Skeletal muscle cell (primary cell): ENCODE measurements at places on chromosomes 12 and 14.

- no peak for DNase-seq
Measured at GRCh38 chr12:106019144-106019543, 119.6 kb downstream of the NUAK1 start.

GRCh38 chr12:19847294-19848059 is 408.2 kb downstream of the AEBP2 start:
- no peak for DNase-seq

DNA sequence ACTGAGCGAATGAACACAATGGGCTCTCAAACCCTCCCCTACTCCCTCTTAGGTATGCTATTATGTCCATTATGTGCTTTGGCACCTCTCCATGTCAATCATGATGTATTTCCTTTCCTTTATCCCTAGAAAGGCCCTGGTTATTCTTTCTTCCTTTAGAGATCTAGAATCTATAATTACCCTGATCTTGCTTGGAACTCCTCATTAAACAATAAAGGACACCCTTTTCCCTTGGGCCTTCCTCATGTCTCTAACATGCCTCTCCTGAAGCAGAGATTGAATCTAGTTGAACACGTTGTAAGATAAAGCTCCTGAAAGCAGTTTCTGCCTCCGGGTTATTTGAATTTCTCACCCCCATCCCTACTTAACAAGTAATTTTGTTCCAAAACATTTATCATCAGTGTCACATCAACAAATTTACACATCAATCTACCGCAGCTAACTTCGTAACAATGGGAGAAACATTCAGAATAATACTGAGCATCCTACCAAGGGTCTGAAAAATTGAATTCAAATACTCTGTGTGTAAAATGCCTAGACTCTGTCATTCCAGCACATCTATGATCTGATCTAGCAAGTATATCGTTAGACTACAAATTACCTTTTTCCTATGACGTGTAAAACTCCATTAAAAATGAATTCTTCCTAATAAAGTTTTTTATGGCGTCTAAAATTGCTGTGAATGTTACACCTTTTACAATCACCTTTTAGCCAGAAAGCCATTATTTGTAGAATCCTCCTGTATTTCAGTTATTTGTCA is 5.4 kb downstream of the USP44 start:
- no peak for DNase-seq

- peak; percentile 76 for DNase-seq
Measured at GRCh38 chr12:1527789-1528188, 66.6 kb downstream of the FBXL14 start.

GRCh38 chr12:97493731-97494130 is 31.1 kb downstream of the RMST start:
- no peak for DNase-seq

DNA sequence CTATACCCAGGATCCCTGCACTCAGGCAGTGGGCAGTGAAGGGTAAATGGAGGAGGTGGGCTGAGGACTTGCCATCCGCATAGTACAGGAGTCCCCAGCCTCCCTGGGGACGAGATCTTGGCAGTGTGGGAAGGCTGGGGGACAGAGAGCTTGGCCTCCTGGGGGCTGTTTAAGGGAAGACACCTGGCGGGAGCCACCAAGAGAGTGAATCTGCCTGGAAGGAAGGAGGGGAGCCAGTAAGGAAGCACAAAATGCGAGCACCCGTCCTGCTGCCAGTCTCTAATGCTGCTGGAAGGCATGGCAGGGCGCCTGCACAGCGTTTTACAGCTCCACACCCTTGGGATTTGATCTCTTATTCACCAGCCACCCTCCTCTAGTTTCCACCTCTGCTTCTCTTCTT is 7.4 kb upstream of the KRT2 start:
- no peak for DNase-seq

- no peak for DNase-seq
Measured at GRCh38 chr12:5072311-5072710, 28.6 kb downstream of the KCNA5 start.

DNA sequence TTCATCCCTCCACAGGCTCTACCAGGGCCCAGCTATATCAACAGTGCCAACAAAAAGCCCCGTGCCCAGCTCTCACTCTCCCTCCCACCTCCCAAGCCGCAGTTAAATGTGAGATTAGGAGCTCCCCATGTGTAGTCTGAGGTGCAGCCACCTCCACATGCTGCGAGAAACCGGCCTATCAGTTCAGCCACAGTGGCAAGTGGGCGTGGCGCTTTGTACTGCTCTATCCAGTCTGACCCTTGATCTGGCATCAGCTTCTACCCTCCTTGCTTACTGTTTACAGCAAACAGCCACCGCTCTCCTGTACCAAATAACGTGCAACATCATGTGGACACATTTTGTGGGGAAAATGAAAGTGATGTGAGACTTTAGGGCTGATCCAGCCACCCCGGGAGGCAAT is 1.7 kb downstream of the PLEK2 start:
- no peak for DNase-seq

- no peak for DNase-seq
Measured at GRCh38 chr12:94862421-94862820, 141.1 kb downstream of the NDUFA12 start.

DNA sequence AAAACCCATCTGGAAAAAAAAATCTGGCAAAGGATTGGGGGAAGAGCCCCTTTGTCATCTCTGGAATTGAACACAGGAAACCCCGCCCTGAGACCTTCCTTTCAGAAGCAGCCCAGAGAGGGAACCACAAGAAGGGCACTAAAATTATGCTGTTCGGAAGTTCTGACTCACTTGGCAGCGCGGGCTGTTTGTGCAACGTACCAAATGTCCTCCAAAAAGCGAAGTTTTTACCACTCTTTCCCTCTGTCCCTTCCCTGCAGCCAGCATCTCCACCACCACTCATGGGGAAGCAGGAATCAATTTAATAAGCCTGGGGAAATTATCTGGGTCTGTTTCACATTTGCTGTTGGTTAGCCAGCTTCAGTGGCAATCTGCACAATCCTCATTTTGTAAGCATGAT is 3.2 kb upstream of the SYNE3 start:
- DNase-seq: no peak

DNA sequence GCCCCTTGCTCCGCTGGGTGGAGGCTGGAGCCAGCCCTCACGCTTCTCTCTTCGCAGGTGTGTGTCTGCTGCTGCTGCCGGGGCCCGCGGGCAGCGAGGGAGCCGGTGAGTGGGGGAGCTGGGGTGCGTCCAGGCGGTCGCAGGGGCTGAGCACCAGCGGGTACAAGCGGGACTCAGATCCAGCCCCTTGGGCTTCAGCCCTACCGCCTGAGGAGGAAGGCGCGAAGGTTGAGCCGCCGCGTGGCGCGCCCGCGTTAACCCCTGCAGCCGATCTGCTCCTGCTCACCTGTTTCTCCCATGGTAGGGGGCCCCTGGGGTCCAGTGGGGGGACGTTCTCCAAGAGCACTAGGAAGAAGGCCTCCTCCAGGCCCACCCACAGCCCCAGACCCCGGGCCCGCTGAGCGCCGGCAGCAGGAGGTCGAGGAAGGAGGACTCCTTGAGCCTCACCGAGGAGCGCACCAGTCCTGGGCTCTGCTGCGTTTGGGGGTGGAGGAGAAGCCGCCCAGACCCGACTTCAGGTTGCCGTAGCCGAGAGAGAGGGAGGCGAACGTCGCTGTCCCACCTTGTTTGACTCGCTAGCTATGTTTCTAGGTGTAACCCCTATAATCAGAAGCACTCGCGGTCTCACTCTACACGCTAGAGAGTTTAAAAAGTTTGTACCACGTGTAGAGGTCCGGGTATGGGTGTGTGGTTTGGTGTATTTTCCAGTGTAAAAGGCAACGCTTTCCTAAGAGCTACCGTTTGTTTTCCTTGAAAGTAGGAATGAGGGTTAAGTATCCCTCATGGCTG is 834 bp downstream of the COCH start:
- DNase-seq: no peak

DNA sequence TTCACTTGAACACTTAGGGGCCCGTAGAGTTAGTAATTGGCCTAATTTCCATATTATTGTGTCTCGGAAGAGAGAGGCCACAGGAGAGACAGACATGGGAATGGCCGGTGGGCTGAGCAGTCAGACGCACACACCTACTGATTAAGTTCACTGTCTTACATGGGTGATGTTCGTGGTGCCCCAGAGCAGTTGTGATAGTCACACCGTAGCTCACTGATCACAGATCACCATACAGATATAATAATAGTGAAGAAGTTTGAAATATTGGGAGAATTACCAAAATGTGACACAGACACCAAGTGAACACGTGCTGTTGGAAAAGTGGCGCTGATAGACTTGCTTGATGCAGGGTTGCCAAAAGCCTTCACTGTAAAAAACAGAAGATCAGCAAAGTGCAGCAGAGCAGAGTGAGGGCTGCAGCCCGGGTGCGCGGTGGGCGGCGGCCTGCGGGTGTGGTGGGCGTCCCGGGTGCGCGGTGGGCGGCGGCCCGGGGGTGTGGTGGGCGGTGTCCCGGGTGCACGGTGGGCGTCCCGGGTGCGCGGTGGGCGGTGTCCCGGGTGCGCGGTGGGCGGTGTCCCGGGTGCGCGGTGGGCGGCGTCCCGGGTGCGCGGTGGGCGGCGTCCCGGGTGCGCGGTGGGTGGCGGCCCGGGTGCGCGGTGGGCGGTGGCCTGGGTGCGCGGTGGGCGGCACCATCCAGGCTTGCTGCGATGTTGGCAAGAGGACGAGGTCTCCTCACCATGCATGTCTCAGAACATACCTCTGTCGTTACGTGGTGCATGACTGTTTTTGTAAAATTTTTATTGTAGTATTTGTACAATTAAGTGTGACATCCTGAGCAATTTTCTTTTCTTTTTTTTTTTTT is 34.3 kb upstream of the TEX22 start:
- no peak for DNase-seq

DNA sequence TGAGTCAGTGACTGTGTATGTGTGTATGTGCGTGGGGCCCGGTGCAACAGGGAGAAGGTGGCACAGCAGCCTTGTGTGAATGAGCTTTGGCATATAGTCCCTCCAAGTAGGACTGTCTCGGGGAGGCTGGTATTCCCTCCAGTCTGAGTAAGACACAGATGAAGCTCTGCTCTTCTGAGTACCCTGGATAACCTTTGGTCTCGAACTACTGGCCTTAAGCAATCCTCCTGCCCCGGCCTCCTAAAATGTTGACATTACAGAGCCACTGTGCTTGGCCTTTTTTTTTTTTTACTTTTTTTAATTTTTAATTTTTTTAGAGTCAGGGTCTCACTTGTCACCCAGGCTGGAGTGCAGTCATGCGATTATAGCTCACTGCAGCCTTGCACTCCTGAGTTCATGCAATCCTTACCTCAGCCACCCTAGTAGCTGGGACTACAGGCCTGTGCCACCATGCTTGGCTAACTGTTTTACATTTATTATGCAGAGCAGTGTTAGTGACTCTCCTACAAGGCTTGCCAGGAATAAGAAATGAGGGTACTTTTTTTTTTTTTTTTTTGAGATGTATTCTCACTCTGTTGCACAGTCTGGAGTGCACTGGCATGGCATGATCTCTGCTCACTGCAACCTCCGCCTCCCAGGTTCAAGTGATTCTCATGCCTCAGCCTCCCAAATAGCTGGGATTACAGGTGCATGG is 9.4 kb upstream of the DAZAP2 start:
- DNase-seq: no peak

DNA sequence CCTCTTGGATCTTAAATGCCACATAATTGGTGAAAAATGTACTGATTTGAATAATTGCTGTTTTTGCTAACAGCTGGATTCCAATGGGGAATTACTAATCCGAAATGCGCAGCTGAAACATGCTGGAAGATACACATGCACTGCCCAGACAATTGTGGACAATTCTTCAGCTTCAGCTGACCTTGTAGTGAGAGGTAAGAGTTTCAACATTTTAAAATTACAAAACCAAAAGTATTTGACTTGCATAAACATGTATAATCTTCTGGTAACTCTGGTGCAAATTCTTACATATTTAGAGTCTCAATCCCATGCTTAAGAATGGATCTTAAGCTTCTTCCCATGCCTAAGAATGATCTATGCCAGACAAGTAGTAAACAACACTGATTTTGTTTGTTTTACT is 229.1 kb upstream of the PDZRN4 start:
- no peak for DNase-seq

GRCh38 chr14:55152052-55152753 is 23.2 kb downstream of the LGALS3 start:
- no peak for DNase-seq

- DNase-seq: no peak
Measured at GRCh38 chr12:63149909-63150712, 890 bp downstream of the AVPR1A start.

GRCh38 chr14:71408362-71409030 is 501.2 kb downstream of the PCNX1 start:
- no peak for DNase-seq

GRCh38 chr12:129337413-129337812 is 484.1 kb downstream of the GLT1D1 start:
- DNase-seq: no peak

DNA sequence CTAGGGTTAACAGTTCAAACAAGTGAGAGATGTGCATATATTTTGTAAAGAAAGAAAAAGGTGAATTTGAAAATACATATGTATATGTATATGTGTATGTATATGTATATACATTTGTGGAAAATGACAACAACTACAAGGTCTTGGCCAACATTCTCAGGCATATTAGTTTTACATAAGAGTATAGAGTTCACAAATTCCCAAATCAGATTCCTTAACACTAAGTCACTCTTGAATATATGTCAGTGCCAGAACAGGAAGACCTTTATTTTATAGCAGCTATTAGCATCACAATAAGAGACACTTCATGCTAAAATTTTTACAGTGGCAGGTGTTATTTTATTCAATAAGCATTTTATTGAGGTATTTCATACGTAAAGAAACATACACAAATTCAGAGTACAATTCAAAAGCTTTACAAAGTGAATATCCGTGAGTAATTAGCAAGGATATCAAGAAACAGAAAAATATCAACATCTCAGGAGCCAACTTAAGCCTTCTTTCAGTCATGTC is 179.7 kb downstream of the SLC6A15 start:
- no peak for DNase-seq

DNA sequence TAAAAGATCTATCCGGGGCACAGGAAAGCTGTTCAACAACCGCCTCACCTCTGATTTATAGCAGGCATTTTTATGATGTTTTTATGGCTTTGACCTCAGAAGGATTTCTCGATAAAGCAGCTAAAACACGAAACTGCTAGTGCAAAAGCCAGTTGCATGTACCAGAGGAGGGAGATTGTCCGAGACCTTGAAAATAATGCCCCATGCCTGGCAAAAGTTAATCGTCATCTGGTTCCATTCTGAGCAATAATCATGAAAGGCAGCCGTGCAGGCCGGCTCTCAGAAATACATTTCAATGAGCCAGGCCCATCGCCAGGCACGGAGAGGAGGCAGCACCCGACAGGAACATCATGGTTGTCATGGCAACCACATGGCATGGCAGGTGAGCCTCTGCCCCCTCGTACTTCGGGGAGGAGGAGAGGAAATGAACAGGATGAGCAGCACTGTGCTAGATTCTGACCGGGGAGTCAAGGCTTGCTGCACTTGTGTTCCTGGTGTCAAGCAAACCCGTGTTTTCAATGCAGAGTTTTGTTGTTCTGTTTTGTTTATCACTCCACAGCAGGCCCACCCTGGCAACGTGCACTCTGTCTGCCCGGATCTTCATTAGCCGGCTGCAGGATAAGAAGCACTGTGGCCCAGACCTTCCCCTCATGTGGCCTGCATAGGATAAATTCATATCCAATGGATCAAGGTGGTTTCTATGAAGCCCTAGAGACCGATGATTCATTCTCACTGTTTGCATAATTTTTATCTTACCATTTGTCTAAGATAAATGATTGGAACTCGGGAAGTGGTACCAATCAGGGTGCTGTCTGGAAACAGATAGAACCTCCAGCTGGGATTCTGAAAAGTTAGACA is 160.2 kb downstream of the RIMBP2 start:
- DNase-seq: no peak
